WTC11 (cell line): ENCODE measurements at places on chromosomes 7 and 10. TPM values are rescaled to one million over a fixed set of nuclear protein-coding genes. Genes with fewer than 3 reads are reported as not detected.

DNA sequence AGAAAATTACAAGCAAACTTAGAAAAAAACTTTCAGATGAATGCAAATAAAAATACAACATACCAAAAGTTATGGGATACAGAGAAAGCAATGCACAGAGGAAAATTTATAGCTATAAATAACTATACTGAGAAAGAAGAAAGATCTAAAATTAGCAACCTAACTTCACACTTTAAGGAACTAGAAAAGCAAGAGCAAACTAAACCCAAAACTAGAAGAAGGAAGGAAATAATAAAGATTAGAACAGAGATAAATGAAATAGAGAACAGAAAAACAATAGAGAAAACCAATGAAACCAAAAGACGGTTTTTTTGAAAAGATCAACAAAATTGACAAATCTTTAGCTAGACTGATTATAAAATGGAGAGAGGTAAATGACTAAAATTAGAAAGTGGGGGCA is 9.6 kb upstream of the STRA8 start:
- no peak for DNase-seq

Gene EPHB6
- total RNA-seq = 13.9 to 15.4 TPM (median 15.1 TPM) in 3 replicates

- DNase-seq = no peak
These were observed 4.2 kb downstream of the KBTBD2 start for GRCh38 chr7:32887395-32887794.

DNA sequence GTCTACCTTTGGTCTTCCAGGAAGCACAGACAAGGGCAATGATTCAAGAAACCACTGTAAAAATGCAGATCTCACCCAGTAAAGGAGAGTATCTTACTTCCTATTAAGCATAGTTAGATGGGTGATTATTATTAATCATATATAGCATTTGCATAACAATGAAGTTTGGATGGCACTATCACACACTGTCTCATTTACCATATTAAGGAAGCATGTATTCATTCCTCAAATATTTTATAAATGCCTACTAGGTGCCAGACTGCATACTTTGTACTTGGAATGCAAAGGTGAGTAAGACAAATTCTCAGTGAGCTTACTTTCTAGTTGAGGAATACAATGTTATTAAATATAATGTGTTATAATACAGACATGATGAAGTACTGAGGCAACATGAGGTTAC is 53.9 kb upstream of the SKAP2 start:
- no peak for DNase-seq

Gene SORCS3
- 0.94 to 1.3 TPM (median 1.3 TPM) in 3 replicates for total RNA-seq

Gene PON1
- 0.25 to 0.26 TPM in 2 of 3 replicates, not detected in the other for total RNA-seq

Gene STYXL1
- total RNA-seq = 21.3 to 28.2 TPM (median 27.8 TPM) in 3 replicates

- DNase-seq = peak; percentile 4
These were observed 33.2 kb upstream of the DNAAF5 start for GRCh38 chr7:693280-693679.

DNA sequence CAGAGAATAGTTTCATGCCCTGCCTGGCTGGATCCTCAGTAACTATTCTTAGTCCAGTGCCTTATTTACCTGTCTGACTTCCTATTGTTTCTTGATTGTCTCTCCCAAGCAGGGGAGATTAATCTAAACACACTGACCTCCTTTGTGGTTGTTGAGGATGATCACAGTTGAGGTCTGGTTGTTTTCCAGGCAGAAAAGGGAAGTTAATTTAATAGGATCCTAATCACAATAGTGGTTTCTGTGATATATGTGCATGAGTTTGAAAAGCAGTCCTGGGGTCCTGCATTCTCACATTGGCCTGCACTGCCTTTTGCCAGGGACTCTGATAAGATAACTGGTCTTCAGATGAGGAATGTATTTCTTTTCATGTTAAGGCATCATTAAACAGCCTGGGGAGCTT is 130.1 kb downstream of the SND1 start:
- DNase-seq = no peak

- DNase-seq = no peak
These were observed 24.7 kb upstream of the TSPAN13 start for GRCh38 chr7:16728811-16729210.

DNA sequence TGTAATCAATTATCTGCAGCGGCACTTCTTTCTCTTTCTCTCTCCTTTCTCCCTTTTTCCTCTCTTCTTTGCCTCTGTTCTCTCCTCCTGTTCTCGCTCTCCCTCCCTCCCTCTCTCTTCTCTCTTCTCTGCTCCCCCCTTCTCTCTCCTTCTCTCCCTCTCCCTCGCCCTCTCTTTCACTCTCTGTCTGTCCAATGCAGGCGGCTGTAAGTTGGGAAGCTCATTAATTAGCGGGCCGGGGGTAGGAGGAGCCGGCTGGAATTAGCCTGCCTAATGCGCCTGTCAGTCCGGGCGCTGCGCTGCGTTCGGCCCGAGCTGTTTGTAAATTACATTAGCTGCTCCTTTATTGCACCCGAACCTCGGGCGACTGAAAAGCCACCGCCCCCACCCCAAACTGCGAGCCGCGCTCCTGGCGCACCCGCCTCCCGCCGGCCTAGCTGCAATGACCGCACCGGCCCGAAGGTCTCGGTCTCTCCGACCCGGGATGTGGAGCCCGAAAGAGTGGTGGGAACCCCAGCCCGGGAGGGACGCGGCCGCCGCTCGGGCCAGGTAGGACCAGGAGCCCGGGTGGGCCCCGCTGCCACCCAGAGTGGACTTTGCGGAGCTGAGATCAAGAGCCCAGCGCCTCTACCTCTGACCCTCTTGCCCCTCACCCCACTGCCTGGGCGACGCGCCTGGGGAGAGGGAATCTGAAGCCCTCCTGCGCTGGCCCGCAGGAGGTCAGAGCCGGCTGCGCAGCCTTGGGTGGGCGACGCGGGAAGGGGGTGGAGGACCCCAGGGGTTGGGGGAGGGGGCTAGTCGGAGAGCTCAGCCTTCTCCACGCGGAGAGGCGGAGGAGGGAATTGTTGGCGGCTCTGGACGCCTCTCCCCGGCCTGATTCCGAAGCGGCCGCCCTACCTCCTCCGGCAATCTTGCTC is at the start of gene LBX1:
Gene LBX1 (minus strand): TSS at position 198 of the 917 bp plus-strand sequence. CDS start 648 bp downstream, outside the sequence.
- DNase-seq = peak; percentile 43

Gene SAMD9L
- 0.15 to 0.23 TPM (median 0.21 TPM) in 3 replicates for total RNA-seq

Gene MYL7
- 0.39 to 1.6 TPM (median 0.90 TPM) in 3 replicates for total RNA-seq

DNA sequence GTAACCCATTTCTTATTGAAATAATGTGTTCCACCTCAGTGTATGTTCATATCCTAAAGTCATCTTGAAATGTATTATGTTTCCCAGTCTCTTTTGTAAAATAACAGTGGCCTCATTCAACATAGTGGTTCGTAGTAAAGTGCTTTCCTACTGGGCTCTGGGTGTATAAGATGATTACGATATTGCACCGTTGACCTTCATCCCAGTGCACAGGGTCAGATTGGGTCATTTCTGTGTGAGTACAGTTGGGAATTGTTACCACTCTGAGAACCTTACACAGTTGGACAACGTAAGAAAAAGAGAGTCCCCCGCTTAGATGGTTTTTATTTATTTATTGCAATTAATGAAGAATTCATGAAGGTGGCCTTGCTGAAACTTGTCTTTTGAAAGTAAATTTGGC is 135.6 kb downstream of the CHN2 start:
- DNase-seq = no peak

- DNase-seq = no peak
These were observed 35.6 kb downstream of the FAM241B start for GRCh38 chr10:69665474-69666320.

Gene INA
- 16.6 to 20.3 TPM (median 17.3 TPM) in 3 replicates for total RNA-seq

DNA sequence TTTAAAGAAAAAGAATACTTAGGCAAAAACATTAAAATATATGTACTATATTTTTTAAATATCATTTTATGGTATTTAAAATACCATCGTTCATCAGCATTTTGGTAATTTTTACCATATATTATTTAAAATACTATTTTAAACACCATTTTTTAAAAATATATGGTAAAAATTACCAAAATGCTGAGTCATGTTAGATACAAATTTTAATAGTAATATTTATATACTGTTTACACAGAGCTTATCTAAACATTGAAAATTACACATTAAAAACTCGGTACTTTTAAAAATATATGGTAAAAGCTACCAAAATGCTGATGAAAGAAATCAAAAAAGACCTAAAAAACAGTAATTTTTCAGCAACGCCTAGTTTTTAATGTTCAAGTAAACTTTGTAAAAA is 105.6 kb downstream of the TPK1 start:
- no peak for DNase-seq

Gene TFPI2
- total RNA-seq = 7.8 to 10.4 TPM (median 8.7 TPM) in 3 replicates

- DNase-seq = no peak
These were observed 88.3 kb upstream of the CACUL1 start for GRCh38 chr10:118842843-118843624.

Gene NOLC1
- 125 to 165 TPM (median 129 TPM) in 3 replicates for total RNA-seq

Gene IRF5
- total RNA-seq = 0.66 to 0.71 TPM (median 0.69 TPM) in 3 replicates

Gene TRIM4
- 6.6 to 9.8 TPM (median 9.3 TPM) in 3 replicates for total RNA-seq

- DNase-seq = no peak
These were observed 15.1 kb upstream of the GET4 start for GRCh38 chr7:861222-861621.

DNA sequence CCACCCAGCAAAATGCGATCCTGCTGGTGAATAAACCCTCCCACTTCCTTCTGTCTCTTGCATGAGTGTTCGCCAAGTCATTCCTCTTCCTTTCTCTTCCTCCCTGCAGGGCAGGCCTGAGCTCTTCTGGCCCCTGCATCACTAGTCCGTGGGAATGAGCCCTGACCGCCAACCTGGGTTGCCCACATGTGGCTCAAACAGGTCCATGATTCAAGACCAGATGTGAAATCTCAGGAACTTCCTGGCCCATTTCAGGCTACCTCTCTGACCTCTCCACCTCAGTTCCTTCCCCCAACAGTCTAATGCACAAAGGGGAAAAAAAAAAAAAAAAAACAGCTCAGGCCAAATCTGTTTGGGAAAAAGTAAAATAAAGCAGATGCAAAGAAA is 5.4 kb upstream of the YWHAG start:
- no peak for DNase-seq
